ENCODE measurements at places on chromosomes 2 and 18.

DNA sequence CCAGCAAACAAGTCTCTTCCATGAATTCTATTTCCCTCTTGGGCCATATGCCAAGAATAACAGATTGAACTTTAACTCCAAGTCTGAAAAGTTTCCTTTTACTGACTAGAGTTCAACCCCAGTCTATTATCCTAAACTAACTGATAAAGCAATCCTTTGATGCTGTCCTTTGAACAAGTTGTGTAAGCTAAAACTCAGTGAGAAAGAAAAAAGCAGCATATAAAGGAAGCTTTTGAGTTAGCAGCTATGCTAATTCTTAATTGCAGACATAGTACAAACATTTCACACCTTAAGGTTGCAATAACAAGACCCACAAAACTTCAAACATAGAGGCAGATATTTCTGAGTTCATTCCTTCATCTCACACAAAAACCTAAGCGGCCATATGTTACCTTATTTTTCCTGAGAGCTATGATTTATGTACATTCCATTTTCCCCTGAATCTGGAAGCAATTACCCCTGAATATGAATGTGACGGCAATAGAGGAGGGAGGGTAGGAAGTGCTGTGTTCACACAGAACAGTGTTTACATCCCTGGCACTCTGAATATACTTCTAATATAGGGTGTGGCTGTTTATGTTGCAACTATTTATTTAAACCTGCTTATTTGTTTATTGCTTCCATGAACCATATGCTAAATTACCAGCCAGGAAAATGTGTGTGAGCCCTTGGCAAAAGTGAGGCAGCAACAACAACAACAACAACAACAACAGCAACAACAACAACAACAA is 180.6 kb downstream of the IRS1 start:
- DNase-seq, result no peak

- no peak for DNase-seq
Observed at GRCh38 chr2:44943693-44944101, 2.2 kb downstream of the SIX3 start.

DNA sequence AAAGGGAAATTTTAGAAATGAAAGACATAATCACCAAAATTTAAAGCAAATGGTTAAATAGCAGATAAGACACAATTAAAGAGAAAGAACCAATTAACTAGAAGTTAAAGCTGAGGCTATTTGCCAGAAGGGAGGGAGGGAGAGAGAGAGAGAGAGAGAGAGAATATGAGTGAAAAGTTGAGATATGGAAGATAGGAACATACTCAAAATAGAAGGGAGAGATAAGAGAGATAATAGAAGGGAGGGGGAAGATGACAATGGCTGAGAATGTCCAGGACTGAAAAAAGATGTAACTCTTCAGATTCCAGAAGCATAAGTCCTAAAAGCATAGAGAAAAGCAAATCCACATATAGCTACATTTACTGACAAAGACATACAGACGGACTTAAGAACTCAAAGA is 17.1 kb upstream of the AAK1 start:
- no peak for DNase-seq

DNA sequence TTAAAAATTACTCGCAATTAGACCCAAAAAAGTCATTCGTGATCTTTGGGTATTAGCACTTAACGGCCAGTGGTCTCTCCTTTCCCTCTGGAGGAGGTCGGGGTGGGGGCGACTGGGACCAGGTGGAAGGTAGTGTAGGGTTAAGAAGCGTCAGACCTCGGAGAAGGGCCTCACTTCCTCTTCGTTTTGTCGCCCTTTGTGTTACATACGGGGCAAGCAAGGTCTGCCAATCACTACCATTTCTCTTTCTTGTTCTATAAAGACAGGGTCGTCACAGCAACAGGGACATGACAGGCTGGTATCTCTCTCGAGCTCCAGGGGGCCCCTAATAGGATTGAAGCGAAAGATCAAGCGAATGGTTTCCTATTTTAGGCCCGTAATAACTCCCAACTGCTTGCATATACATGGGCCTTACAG is 136.6 kb downstream of the INSIG2 start:
- DNase-seq, result no peak

GRCh38 chr2:111017034-111017622 is 103.6 kb upstream of the BCL2L11 start:
- DNase-seq, result no peak

DNA sequence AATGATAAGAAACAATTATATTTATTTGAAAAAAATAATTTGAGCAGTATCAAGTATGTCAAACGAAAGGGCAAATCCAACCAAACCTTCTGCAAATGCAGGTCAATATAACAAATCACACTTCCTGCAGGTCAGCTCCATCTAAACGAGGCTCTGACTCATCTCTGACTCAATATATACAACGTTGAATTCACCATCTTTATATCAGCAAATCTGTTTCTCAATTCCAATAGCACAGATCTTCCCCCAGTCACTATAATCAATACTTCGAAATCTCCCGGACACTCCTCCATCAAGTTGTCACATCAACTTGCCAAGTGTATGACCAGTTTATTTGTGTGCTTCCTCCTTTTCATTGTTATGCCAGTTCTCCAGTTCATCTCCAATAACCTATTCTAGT is 388.9 kb downstream of the ZEB2 start:
- no peak for DNase-seq

DNA sequence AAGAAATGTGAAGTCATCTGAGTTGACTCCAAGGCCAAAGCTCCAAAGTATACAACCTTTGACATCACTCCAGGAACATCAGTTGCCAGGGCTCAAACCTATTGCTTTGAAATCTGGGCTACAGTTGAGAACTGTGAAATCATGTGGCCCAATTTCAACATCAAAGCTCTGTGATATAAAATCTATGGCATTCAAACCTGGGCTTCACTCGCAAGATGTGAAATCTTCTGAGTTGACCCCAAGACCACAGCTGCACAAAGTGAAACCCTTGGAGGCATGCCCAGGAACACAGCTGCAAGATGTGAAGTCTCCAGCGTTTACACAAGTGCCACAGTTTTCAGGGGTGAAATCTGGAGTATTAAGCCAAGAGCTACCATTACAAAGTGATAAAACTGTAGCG is 9.4 kb upstream of the ZNF512 start:
- DNase-seq, result no peak

Data from SHP77 treated with DMSO at 0.1 percent for 48 hours (cell line).